Type B pancreatic cell (in vitro differentiated cells): ENCODE measurements at places on chromosomes 11 and 22. TPM values are rescaled to one million over a fixed set of nuclear protein-coding genes. Genes with fewer than 3 reads are reported as not detected.

DNA sequence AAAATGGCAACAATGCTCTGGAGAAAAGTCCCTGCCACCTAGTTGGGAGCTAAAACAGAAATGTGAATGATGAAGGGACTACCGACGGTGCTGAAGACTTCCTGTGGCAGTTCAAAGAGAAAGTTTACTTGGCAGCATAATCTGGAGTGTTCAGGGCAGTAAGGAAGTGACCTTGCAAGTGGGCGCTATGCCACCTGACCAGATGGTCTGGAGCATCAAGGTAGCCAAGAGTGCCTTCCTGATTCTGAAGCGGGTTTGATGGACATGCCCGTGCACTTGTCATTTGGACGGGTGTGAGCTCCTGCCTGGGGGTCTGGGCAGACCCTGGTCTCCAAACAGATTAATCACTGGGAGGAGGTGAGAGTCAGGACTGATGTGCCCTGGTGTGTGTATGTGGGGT lies 1.8 kb upstream of the SNX19 start:
- peaks cover 4% of the 10 kb centered on the region for H3K36me3 ChIP-seq
- peaks cover 10% of the 10 kb centered on the region for H3K4me1 ChIP-seq
- peak overlapping the region; percentile 21 for H3K4me3 ChIP-seq
- H3K27me3 ChIP-seq, result peaks cover 41% of the 10 kb centered on the region

DNA sequence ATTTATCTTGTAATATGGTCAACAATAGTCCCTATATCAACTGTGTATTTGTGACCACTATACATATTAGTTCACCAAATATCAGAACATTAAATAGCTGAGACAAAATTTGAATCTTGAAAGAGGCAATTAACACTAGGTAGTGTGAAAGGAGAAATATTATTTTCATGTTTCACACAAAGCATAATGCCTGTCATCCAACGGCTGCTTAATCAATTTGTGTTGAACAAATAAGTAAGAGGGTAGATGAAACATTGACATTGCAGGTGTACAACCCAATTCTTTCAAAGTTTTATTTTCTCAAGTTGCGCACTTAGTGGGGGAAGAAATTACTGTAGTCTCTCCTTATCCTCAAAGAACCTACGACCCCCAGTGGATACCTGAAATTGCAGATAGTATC lies 3.4 kb upstream of the OR8I2 start:
- no peaks in the 10 kb centered on the region for H3K27me3 ChIP-seq
- H3K36me3 ChIP-seq, result no peaks in the 10 kb centered on the region
- H3K4me1 ChIP-seq, result no peaks in the 10 kb centered on the region
- DNase-seq, result no peak
- H3K4me3 ChIP-seq, result no peak overlapping the region
- no peak overlapping the region for H3K27ac ChIP-seq

DNA sequence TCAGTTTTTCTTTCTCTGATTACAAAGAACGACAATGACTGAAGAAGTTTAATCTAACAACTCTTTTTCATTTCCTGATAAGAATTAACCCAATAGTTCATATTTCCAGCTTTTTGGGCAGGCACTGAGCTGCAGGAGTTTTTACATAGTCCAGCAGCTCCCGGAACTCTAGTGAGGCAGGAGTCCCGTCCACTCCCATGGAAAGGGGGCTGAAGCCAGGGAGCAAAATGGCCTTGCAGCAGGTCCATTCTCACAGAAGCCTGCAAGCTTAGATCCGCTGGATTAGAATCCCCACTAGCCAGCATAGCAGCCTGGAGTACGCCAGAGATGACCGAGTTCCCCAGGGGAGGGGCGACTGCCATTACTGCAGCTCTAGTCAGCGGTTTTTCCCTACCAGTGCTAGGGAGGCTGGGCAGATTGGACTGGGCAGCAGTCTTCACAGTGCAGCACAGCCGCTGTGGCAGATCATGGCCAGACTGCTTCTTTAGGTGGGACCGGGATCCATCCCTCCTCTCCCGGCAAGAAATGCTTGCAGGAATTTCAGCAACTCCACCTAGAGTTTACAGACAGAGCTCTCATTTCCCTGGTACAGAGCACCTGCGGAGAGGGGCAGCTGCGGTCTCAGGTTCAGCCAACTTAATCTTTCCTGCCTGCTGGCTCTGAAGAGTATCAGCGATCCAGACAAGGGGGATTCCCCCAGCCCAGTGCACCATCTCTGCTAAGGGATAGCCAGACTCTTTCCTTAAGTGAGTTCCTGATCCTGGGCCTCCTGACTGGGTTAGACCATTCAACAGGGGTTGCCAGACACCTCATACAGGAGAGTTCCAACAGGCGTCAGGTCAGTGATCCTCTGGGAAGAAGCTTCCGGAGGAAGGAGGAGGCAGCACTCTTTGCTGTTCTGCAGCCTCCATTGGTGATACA lies 742 bp upstream of the CASP4 start:
- H3K27me3 ChIP-seq, result no peaks in the 10 kb centered on the region
- peaks cover 20% of the 10 kb centered on the region for H3K4me1 ChIP-seq
- no peak for DNase-seq
- peaks cover 7% of the 10 kb centered on the region for H3K36me3 ChIP-seq

ZC3H12C gene
- 11.8 and 12.3 TPM in 2 replicates for total RNA-seq

MMP3 gene
- not detected in 2 replicates for total RNA-seq

CNGA4 gene
- 0.62 and 0.68 TPM in 2 replicates for total RNA-seq
